GOT3 (cell line): ENCODE measurements at places on chromosomes 7 and 10.

DNA sequence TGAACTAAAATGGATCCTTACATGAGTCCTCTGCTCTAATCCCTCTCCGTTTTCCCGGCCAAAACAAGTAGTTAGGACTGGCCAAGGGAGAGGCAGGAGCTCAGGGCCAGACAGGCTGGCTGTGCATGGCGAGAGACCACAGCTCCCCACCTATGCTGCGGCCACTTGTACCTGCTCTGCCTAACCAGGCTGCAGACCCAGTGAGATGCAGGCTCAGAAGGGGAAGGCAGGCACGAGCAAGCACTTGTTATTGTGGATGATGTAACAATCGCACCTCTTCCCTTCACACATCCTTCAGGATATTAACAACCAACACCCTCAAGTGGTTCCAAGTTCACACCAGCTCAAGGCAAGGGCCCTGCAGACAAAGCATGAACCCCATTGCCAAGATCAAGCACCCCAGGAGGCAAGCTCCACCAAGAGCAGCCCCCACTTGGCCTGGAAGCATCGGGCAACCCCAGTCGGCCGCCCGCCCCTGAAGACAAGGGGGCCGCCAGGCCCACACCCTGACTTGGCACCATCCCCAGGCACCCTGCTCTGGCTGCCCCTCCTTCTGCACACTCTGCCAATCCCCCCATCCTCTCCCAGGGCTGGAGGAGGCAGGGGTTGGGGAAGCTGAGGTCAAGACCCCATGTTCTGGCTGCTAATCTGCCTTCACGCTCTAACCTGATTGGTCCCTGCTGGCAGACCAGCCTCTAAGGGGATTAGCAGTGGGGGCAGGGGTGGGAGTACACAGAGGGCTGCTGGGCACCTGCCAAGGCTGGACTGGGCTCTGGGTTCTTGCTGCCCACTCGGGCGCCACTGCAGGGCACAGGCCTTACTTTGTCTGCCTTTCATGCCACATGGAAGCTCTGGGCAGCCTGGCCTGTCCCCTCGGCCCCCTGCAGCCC, 111.3 kb downstream of the SLIT1 start:
- DNase-seq: no peak

- no peak for DNase-seq
Observed at GRCh38 chr7:148704970-148705369, 6.3 kb downstream of the CUL1 start.

DNA sequence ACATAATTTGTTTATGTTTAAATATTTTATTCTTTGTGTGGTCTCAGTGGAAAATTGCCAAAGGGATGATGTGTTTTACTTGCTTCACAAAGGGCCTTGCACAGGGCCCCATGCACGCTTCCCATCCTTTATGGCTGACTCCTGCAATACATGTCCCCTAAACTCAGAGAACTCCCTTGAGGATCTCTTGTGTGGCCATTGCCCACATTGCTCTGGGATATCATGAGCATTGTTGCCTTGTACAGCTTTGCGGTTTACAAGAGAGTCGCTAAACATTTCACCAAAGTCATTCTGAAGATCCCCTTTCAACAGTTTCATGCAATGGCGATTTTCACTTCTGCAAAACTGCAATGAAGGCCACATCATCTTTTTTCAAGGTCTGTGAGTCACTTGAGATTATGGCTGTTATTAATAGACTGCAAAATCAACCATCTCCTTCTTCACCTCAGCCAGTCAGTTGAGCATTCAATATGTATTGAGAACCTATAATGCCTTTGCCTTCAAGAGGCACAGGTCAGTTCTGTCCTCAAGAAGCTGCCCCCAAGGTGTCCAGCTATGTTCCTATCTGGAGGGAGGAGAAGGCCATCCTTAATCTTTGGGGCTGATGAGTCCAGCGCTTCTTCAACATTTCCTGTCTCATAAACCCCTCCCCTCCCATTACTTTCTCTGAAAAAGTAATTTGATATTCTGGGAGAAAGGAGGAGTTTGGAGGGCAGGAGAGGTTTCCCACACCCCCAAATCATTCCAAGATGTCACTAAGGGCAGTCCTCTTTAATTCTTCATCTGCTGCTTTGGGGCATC, 108.1 kb downstream of the CCDC71L start:
- no peak for DNase-seq

DNA sequence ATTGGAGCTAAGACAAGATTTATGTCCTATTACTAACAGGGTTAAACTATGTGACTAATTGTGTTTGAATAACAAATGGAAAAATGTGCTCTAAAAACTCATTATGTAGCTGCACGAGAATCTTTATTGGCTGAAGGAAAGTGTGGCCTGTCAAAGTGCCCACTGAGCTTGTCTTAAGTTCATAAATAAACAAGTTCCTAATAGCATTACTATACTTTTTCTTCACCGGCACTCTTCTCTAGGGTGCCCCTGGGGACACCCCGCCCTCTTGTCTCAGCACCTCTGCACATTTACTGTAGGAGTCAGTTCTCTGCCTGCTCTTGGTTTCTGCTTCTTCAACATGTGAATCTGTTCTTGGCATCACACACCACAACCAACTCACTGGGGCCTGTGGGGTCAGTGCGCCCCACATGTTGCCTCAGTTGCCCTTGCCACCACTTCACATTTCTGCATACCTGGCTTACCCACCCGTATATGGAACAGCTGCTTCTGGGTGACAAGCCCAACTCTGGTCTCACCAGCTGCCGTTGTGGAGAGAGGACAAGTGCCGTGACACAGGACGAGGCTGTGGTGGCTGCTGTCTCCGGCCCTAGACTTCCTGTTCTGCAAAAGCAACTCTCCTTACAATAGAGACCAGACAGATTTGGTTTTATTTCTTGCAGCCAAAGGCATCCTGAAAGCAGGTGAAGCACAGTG, 96.3 kb upstream of the DDC start:
- no peak for DNase-seq

DNA sequence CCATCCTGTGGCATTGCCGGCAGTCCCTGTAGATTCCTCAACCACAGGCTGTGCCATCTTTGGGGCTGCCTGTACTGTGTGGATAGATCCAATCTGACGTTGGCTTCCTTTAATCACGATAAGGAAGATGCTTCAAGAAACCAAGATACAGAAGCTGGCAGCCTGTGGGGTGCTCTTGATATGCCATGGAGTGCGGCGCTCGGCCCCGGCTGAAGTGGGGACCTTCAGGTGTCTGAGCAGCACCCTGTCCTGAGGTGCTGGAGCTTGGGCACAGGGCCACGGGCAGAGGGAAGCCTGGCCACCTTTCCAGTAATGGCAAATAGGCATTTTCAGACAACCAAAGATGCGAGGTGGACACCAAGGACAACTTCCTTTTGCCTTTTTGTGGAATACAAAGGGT, 139.5 kb downstream of the ACTR3B start:
- no peak for DNase-seq

- no peak for DNase-seq
Observed at GRCh38 chr10:6022660-6023059, 39.5 kb downstream of the IL2RA start.

DNA sequence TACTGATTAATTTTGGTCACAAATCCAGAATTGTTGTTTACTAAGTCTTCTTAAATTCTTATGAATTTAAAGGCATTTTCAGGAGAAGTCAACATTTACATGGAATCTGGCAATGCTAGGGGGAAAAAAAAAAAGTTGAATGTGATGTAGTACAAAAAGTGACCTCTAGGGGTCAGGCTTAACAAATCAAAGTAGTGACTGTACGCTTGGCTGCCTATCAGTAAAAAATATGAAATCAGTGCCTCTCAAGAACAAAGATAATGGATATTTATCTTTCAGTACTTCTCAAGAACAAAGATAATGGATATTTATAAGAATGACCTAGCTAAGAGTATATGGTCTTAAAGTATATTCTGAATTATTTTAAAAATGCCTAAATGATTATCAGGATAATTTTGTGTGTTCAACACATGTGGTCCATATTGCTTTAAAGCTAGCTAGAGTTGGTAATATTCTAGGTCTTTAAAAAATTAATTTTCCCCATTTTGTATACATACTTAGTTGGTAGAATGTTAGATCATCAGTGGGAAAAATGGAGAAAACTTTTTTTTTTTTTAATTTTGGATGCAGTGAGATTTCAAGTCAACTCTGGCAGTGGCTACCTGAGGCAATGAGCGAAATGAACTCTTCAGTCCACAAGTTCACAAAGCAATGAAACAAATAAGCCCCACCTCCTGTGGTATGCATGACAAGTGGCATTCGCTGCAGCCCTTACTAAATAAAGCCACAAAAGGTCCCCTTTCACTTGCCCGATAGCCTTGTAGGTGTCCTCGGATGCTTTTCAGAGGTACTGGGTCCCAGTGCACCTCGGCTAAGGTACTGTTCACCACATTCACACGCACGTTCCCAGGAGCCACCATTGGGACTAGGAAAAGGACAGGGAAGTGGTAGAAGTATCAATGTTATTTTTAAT, 51.2 kb upstream of the LAMB4 start:
- DNase-seq: no peak

DNA sequence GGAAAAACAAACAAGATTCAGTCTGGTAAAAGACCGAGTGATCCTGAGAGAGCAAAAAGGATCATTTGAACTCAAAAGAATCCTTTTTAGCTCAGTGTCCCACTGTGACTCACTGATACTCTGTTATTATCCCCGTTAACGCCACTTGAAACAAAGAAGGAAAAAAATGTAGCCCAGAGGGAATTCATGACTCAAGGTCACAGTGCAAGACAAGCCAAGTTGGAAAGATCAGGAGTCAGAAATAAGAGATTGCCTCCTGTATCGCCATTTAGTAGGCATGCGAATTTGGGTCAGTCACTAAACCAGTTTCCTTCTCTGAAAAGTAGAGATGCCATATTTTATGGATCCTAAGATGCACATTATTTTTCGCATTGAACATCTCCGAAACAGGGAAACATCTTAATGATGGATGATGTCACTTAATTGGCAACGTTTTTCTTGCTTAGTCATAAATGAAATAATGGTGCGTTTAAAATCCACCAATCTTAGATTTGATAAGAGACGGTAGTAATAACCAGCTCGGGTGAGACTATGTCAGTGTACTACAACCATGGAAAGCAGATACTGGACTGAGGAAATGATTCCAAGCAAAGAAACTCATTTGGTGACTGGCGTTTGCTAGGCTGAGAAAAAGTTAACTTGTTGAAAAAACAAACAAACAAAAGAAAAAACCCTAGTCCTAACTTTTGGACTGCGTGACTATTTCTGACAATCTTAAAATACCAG, 502.0 kb upstream of the CELF2 start:
- DNase-seq: no peak

GRCh38 chr10:60731134-60731885, 47.0 kb upstream of the CDK1 start:
- no peak for DNase-seq

DNA sequence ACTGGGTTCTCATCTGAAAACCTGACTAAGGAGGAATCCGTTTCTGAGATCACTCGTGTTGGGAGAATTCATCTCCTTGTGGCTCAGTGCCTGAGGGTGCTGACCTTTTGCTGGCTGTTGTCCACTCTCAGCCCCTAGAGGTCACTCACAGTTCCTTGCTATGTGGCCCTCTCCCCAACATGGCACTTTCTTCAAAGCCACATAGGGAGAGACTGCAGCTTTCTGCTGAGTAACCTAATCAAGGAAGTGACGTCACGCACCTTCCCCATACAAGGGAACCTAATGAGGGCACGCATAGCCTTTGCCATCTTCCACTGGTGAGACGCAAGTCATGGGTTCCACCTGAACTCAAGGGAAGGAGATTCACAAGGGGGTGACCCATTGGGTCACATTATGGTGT, 23.2 kb downstream of the STEAP1B start:
- no peak for DNase-seq

- no peak for DNase-seq
Observed at GRCh38 chr7:114007386-114007785, 88.6 kb upstream of the PPP1R3A start.

- no peak for DNase-seq
Observed at GRCh38 chr7:116630357-116630756, 41.6 kb upstream of the MET start.

- no peak for DNase-seq
Observed at GRCh38 chr10:89873055-89873454, 171.7 kb downstream of the KIF20B start.

DNA sequence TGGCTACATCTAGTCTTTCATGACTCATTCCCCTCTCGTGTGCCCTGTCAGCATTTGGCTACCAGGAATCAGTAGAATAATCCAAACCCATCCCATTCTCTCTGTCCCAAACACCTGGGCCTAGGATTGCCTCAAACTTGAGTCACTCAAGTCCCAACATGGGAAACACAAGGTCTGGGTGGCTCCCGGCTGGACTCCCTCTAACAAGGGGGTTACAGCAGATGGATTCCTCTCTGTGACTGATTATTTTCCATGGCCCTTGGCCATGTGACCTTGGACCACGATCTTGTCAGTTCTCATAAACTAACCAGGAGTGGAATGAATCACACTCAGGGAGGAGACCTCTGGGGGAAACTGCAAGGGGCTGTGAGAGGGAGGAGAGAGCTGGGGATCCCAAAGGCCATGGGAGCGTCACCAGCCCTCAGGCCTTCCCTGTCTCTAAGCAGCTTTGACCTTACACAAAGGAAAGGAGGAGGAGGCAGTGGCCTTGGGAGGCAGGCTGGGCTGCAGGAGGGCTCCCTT, 533.1 kb downstream of the KCNMA1 start:
- no peak for DNase-seq

DNA sequence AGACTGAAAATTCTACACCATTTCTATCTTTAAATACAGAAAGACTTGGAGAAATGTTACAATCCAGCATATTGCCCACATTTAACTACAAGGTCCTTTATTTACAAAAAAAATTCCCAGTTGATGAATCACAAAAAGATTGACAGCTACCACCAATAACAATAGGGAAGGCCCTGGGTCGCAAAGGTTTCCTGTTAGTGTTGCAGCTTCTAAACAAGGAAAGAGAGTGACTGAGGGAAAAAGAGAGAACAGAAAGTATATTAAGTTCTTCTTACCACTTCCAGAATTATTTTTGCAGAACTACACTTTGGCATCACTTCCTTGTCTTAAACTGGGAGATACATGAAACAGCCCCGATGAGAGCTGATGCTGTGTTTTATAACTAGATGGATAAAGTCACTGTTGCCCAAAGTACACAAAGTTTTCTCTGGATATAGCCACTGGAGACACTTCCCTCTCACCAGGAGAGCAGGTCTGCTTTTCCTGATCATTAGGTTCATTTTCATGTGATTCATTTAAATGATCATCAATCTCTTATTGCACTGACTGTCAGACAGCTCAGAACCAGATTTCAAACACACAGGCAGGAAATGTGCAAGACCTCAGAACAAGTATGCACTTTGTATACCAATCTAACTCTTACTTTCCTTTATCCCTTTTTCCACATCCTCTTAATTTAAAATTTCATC, 57.0 kb downstream of the SHTN1 start:
- DNase-seq: no peak

- DNase-seq: peak; percentile 11
Observed at GRCh38 chr7:29319719-29320521, 125.3 kb downstream of the CHN2 start.

DNA sequence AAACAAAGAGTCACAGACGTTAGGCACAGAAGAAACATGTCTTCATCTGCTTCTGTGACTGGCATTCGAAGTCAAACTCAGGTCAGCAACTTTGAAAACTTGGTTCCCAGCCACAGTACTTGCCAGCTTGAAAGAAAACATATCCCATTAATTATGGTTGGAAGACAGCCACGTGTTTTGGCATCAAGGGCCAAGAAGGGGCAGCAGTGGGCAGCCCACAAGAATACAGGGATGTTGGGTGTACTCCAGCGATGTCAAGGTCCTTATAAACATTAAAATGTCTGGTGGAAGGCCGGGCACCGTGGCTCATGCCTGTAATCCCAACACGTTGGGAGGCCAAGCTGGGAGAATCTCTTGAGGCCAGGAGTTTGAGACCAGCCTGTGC, 29.5 kb downstream of the JCAD start:
- DNase-seq: no peak

GRCh38 chr7:55903985-55904759, 16.9 kb downstream of the ZNF713 start:
- DNase-seq: no peak

- DNase-seq: peak; percentile 6
Observed at GRCh38 chr7:87219545-87220025, at the start of gene TMEM243. TSS of gene TMEM243 (minus strand) at chr7:87219732. CDS start at chr7:87219503, 229 bp downstream.
